T-helper 17 cell (primary cell): ENCODE measurements at places on chromosomes 12 and 14.
A peak's percentile ranks its signal among the peaks of the same experiment; 100 is the strongest.

DNA sequence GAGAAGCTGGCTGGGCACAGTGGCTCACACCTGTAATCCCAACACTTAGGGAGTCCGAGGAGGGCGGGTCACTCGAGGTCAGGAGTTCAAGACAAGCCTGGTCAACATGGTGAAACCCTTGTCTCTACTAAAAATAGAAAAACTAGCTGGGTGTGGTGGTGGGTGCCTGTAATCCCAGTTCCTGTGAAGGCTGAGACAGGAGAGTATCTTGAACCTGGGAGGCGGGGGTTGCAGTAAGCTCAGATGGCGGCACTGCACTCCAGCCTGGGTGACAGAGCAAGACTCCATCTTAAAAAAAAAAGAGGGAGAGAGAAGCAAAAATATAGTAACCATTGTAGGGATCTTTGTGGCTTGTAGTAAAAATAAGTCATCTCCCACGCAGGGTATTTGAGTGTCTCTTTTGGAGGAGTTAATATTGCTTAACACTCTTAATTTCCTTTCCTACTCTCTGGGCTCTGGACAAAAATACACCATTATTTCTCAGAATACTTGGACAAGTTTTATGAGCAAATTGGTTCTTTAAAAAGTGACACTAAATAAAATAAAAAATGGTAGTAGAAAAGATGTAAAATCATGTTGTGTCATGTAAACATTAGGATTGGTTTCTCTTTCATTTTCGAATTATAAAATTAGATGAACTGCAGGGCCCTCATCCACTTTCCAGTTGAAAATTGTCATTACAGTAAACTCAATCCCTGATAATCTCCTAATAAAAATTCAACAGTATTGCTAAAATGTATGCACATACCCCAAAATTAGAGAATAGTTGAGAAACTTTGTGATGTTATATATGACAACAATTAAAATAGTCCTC lies 61.1 kb upstream of the C12orf71 start:
- DNase-seq = no peak

DNA sequence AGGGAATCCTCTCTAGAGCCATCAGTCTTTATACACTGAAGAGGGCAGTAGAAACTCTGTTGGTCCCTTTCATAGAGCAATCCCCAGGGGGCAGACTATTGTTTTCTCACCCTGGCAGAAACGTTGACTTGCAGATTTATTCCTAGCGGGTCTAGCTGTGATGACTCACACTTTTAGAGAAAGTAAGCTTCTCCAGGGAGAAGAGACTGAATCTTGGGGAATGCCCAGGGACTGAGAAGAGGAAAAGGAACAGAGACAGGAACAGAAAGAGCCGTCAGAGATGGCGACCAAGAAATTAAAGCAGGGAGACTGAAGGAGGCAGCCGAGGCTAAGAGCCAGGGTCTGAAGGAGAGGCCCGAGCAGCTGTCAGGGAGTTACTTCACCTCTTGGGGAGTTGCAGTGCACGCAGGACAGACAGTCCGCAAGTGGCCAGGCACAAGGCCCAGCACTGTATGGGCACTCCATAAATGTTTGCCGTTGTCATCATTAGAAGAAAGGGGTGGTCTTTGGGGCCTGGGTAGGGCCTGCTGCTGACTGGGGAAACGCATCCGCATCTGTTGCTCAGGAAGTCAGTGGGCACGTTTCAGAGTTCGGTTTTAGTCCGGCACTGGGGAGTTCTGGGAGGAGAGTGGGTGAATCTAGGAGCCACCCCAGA lies 13.0 kb downstream of the PLEKHG6 start:
- no peak for DNase-seq

- DNase-seq = no peak
Observed at GRCh38 chr14:70882776-70883492, 24.3 kb upstream of the PCNX1 start.

GRCh38 chr12:128040971-128041370 lies 226.0 kb upstream of the TMEM132C start:
- DNase-seq = no peak

DNA sequence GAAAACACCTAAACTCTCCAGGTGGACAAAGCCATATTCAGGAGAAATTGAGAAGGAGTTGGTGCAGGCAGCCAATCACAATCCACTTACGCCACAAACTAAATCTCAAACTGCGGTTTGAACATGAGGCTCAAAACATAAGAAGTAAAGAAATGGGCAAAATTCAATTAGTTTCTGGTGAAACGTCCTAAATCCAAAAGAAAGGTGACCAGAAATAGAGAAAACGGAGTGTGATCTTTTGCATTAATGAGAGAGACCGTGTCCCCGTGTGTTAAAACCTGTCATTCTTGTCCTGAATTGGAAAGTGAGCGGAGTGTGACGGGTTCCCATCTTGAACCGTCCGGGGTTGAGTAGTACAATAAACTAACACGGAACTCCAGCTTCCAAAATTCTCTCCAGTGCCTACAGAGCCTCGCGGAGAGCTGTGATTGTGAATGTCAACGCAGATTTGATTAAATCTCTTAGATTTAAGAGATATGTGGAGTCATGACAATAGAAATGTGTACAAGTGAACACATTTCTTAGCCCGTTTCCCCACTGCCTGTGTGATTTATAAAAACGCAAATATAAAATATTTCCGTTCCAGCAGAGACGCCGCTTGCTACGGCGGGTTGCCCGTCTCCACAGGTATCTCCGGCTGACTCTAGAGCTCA lies 595 bp upstream of the METAP2 start:
- DNase-seq = peak; percentile 9

GRCh38 chr14:104935026-104935650 lies 10.5 kb downstream of the PLD4 start:
- DNase-seq = no peak

- DNase-seq = no peak
Observed at GRCh38 chr14:50039734-50040400, 76.5 kb downstream of the VCPKMT start.

GRCh38 chr14:50756300-50756699 lies 74.7 kb downstream of the NIN start:
- no peak for DNase-seq

DNA sequence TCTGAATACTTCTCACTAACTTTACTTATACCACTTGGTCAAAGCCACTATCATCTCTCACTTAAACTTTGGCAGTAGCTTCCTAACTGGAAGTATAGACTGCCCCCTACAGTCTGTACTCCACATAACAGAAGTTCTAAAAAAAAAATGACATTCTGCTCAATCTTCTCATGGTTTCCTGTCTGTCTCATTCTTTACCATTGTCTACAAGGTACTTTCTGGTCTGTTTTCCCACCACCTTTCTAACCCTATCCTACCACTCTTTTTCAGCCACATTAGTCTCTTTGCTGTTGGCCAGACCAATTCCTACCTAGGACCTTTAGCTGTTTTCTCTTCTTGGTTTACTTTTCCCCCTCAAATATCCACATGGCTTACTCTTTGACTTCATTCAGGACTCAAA lies 14.7 kb downstream of the CPSF6 start:
- no peak for DNase-seq

- DNase-seq = no peak
Observed at GRCh38 chr12:13336216-13336615, 139.7 kb downstream of the EMP1 start.
